ENCODE measurements at places on chromosomes 12 and 14.
A peak's percentile ranks its signal among the peaks of the same experiment; 100 is the strongest.

GRCh38 chr14:70642303-70643235, 853 bp downstream of the TTC9 start:
- no peak for DNase-seq

DNA sequence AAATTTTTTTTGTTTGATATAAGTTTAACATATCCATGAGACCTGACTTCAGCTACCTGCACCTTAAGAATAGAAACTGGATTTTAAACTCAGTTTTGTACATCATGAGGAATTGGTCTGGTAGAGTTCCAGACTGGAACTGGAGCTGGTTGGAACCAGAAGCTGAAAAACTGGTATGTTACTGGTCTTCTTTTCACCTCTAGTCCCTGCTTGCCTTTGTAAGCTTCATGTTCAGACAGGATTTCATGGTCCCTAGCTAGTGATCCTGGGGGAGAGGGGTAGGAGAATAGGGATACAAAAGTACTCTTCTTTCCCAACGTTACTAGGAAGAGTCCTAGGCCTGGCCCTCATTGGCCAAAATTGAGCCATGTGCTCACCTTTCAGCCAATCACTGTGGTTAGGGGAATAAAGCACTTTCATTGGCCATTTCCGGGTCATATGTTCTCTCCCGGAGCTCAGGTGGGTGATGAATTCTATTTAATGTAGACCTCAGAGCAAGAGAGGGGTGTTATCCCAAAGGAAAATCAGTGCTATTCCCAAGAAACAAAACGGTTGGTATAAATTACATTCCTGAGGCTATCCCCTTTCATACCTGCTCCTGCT, 36.9 kb upstream of the APPL2 start:
- DNase-seq, result no peak

- DNase-seq, result peak; percentile 33
These were observed 88.4 kb downstream of the PCNX1 start for GRCh38 chr14:70995671-70996070.

DNA sequence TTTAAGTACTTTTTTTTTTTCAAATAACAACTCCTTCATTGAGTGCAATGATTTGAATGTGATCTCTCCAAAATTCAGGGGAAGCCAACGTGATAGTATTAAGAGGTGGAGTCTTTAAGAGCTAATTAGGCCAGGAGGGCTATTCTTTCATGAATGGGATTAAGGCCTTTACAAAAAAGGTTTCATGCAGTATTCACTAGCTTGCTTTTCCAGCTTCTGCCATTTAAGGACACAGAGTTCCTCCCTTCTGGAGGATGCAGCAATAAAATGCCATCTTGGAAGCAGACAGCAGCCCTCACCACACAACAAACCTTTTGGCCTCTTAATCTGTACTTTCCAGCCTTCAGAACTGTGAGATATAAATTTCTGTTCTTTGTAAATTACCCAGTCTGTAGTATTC, 586.8 kb upstream of the LMO3 start:
- no peak for DNase-seq

DNA sequence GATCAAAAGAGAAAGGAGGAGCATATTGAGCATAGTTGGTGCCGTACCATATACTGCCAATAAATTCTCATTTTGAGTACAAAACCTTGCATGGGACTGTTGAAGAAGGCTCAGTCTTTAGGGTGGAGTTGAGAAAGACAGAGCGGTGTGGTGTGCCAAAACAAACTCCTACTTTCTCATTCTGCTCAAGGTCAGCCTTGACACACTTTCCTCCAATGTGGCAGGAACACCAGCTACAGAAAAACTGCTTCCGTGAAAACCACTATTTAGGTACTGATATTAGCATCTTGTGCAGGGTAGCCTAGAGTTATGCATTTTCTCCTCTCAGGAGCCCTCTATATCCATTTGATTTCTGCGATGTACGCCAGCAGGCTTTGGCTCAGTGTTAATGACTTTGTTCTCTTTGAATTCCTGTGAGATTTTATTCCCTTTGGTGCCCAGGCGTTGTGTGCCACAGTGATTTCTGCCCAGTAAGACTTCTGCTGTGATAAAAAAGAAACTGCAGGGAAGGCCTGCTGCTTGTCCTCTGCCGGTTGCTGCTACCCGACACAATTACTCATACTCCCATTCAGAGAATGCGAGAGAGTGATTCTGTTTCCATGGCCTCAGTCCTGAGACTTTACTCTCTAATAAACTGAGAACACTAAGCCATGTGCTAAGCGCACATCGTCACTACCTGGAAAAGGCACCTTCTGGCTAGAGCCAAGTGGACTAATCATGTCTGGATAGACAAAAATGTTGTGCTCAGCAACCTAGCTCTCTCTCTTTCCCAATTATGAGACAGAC, 88.3 kb upstream of the MDM1 start:
- peak; percentile 56 for DNase-seq

- DNase-seq, result peak; percentile 44
These were observed 217.1 kb upstream of the PLEKHG7 start for GRCh38 chr12:92485351-92486348.

DNA sequence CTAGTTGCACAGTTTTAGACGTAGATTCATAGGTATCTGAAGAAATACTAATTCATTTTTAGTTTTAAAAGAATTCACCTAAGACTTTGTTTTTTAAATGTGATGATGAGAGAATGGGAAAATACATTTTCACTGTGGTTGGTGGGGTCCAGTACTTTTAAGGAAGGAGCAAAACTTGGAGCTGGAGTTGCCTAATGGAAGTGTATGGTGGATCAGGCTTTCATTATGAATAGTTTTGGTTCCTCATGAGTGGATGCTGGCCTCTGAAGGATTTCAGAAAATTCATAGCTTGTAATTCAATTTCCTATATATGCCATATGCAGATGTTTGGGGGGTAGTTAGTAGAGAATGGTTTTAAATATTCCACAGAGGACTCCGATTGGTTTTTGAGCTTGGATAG, 27.1 kb downstream of the STK38L start:
- DNase-seq, result no peak

DNA sequence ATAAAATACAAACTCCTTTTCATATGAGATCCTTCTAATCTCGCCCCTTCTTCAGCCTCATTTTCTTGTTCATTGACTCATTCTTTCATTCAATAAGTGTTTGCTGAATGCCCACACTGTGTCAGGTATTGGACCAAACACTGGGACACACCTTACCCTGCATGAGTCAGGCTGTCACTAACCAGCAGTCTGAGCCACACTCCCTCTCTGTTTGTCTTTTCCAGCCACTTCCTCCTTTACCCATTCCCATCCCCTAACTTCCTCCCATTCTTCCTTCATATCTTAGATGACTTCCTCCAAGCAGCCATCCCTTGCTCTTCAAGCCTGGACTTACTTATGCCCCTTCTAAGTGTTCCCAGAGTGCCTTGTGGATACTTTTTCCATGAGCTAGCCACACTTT, 27.0 kb upstream of the HIF1A start:
- no peak for DNase-seq

DNA sequence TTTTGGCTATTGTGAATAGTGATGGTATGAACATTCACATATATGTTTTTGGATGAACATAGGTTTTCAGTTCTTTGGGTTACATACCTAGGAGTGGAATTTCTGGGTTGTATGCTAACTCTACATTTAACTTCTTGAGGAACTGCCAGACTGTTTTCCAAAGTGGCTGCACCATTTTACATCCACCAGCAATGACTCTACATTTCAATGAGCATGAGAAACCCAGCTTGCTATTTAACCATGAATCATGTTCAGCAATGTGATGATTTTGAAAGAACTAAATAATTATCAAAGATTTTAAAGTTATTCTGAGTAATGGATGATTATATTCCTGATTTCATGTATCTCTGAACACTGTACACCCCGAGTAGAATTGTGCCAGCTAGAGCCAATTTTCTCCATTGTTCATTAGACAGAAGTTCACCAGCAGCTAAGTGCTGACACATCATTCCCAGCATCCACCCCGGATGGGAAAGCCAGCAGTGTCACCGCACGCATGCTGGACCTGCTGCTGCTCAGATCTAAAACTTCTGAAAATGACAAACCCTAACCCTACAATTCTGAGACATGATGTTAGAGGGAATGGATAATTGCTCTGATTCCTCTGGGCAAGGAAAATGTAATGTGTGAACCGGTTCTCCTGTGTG, 13.3 kb upstream of the ANAPC5 start:
- DNase-seq, result no peak

DNA sequence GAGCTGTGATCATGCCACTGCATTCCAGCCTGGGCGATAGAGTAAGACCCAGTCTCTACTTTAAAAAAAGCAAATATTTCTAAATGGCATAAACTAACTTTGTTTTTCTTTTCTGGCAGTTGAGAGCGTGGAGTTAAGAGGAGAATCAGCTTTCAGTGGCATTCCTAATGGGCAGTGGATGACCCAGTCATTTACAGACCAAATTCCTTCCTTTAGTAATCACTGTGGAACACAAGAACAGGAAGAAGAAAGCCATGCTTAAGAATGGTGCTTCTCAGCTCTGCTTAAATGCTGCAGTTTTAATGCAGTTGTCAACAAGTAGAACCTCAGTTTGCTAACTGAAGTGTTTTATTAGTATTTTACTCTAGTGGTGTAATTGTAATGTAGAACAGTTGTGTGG, 21.2 kb downstream of the TDG start:
- DNase-seq, result peak; percentile 68

DNA sequence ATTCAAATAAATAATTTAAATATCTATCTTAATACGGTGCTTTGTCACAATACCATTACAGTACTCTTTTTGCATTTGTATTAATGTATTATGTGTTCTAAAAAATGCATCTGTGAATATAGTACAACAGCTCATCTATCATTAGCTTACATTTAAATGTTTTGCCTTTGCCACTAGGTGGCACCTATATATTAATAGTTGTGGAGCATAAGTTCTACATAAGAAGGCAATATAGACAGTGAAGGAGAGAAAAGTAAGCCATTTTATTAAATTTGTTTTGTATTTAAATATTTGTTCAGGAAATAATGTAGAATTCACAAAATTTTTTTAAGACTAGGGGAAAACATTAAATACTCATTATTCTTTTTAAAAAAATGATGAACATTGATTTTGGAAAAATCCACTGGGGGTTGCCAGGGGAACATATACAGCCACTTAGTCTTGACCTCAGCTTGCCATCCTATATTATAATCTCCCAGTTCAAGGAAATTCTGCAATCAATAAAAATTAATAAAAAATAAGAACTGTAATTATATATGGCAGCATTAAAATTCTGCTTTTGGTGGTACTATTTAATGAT, 9.8 kb downstream of the CCER1 start:
- peak; percentile 67 for DNase-seq

DNA sequence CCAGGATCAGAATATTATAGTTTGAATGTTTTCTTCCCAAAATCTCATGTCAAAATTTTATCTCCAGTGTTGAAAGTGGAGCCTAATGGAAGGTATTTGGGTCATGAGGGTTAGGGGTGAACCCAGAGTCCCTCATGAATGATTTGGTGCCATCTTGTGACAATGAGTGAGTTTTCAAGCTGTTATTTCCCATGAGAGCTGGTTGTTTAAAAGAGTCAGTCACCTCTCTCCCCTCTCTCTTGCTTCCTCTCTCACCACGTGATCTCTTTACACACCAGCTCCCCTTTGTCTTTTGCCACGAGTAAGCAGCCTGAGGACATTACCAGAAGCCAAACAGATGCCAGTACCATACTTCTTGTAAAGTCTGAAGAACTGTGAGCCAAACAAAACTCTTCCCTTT, 561.6 kb downstream of the RERGL start:
- no peak for DNase-seq

- DNase-seq, result no peak
These were observed 162.1 kb downstream of the ZFP36L1 start for GRCh38 chr14:68630611-68631393.

GRCh38 chr12:69972136-69972535, 147.1 kb downstream of the MYRFL start:
- DNase-seq, result no peak

- no peak for DNase-seq
These were observed 180.8 kb downstream of the ADCK1 start for GRCh38 chr14:77980475-77981321.

GRCh38 chr12:76312315-76312714, 35.9 kb downstream of the BBS10 start:
- peak; percentile 24 for DNase-seq

DNA sequence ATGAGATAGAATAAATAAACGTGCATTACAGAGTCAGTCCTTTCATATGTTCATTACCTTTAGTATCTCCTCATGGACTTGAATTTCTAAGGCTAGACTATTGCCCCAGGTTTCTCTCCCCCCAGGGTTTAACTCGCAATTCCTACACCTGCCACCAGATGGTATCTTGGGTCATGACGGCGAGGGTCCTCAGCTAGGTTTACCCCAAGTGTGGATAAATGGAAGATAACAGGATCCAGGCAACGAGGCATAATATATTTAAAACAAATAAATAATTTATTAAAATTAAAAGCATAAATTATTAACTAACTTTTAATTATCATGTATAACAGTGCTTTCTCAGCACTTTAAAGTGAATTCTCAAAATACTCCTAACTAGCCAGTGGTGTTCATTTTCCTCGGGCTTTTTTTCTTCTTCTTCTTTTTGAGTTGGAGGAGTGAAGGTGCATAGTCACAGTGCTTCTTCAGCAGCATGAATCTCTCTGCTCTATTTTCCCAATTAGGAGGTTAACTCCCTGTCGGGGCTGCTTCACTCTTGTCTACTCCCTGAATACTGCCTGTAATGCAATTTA, 243.5 kb upstream of the CAND1 start:
- peak; percentile 30 for DNase-seq

- peak; percentile 35 for DNase-seq
These were observed 69.3 kb downstream of the ZFC3H1 start for GRCh38 chr12:71594214-71594948.

DNA sequence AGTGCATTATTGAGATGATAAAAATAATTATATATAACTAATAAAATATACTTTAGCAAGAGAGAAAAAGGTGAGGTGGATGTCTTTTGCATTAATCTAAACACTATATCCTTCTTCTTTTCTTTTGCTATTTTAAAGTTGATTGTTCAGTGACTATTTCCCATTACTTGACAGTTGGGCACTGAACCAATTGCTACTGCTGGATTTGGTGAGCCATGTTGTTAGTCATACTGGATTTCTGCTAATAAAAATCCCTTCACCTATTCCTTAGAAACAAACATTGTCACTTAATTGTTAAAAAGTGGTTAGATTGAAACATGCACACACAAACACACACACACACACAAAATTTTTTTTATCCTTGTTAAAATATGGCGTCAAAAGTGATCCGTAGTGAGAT, 251.6 kb upstream of the ALG10 start:
- DNase-seq, result no peak

- no peak for DNase-seq
These were observed 231.7 kb upstream of the PRKD1 start for GRCh38 chr14:30159374-30159773.

DNA sequence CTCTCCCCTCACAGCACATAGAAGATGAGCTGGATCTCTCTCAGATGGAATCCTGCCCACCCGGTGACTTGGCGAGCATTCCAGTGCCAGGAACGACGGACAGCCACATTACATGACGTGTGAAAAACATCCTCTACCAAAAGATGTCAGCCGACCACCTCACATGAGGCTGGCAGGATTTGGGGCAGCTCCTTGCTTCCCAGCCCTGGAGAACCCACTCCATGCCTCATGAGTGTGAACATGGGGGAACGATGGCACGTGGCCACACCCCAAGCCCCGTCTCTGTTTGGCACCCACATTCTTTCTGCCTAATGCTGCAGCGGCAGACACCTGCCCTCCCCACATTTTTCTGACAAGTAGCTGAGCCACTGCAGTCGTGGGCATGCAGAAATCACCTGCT, 202.5 kb downstream of the CALM1 start:
- no peak for DNase-seq

GRCh38 chr12:121568971-121569751, 11.7 kb downstream of the KDM2B start:
- peak; percentile 55 for DNase-seq

Measured in choroid plexus epithelial cell (primary cell).